A172 (cell line): ENCODE measurements at places on chromosomes 13 and 19. TPM values are rescaled to one million over a fixed set of nuclear protein-coding genes. Genes with fewer than 3 reads are reported as not detected.

PDX1 gene
- total RNA-seq = 0.22 TPM in 1 of 2 replicates, not detected in the other

LIM2 gene
- not detected in 2 replicates for total RNA-seq

KCNK6 gene
- total RNA-seq = 0.17 and 0.57 TPM in 2 replicates

TGFBR3L gene
- 0.34 TPM in 1 of 2 replicates, not detected in the other for total RNA-seq

POLR1G gene
- total RNA-seq = 15.2 TPM in 2 replicates

ENOX1 gene
- 1.0 TPM in 1 of 2 replicates, not detected in the other for total RNA-seq

FAM216B gene
- not detected in 2 replicates for total RNA-seq

DNA sequence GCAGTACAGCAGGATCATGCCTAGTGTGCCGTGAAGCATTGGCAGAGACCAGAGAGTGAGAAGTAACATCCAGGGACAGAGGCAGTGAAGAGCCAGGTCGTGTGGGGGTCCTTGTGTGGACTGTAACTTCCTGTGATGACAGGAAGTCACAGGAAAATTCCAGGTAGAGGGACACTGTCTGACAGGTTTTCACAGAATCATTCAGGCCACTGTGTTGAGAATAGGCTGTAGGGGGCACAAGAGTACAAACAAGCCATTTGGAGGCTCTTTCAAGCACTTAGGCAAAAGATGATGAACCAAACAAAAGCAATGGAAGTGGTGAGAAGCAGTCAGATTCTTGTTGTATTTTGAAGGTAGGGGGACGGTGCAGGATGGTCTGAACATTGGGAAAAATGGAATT, 46.4 kb downstream of the N4BP2L1 start:
- DNase-seq = peak; percentile 2

DNA sequence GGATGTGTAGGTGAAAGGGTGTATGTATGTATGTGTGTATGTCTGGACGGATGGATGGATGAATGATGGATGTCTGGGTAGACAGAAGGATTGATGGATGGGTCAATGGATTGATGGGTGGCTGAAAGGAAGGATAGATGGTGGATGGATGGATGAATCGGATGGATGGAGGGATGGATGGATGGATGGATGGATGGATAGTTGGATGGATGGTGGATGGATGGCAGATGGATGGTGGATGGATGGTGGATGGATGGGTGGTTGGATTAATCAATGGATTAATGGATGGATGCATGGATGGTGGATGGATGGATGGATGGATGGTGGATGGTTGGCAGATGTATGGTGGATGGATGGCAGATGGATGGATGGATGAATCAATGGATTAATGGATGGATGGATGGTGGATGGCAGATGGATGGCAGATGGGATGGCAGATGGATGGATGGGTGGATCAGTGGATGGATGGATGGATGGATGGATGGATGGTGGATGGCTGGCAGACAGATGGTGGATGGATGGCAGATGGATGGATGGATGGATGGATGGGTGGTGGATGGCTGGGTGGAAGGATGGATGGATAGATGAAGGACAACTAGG, 16.5 kb upstream of the PPP5C start:
- DNase-seq = no peak

DNA sequence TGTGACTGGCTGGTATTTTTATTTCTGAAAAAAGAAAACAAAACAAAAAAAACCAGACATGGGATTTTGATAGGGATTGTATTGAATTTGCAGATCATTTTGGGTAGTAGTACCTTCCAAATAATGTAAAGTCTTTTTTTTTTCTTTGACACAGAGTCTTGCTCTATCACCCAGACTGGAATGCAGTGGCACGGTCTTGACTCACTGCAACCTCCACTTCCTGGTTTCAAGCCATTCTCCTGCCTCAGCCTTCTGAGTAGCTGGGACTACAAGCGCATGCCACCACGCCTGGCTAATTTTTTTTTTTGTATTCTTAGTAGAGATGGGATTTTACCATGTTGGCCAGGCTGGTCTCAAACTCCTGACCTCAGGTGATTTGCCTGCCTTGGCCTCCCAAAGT, 4.2 kb downstream of the ZNF101 start:
- no peak for DNase-seq

GRCh38 chr19:36577271-36577996, 4.3 kb upstream of the ZNF529 start:
- no peak for DNase-seq

DNA sequence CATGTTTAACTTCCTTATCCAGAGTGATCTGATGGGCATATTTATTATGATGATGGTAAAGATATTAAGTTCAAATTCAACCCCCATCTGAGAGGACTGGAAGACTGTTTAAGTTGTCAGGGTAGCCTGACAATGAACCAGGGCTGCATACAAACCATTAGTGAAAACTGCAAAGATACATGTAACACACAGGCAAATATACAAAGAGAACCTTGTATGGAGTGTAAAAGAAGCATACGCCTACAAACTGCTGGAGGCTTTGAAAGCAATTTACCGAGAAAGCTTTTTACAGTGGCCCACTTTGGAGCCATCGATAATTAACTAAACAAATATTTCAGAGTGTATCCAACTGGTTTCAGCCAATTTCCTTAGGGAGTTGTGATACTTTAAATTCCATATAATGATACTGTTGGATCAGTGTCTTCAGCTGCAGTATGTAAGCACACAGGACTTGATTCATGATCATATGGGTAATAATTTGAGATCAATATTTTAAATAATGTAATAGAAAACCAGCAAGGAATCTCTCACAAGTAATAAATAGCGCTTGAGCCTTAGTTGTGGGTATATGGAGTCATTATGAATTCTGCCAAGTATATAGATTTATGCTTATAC, 231.5 kb upstream of the SPRY2 start:
- DNase-seq = no peak

- no peak for DNase-seq
These were observed 101.6 kb downstream of the RGCC start for GRCh38 chr13:41558781-41559560.

DNA sequence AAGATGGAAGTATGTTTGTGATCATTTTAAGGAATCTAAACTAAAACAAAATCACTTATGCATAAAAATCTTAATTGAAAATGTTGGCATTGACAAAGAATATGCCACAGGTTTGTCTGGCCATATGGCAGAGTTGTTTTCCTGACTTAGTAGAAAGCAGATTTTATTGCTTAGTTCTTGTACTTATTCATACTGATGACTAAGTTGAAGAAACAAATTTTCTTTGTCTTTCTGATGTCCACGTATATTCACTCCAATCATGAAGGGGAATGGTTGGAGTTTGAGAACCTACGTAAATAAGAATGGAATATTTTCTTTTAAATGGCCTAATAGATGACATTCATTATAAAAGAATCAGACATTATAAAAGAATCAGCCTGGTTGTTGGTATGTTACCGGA, 8.0 kb upstream of the GPC6 start:
- DNase-seq = no peak

DNA sequence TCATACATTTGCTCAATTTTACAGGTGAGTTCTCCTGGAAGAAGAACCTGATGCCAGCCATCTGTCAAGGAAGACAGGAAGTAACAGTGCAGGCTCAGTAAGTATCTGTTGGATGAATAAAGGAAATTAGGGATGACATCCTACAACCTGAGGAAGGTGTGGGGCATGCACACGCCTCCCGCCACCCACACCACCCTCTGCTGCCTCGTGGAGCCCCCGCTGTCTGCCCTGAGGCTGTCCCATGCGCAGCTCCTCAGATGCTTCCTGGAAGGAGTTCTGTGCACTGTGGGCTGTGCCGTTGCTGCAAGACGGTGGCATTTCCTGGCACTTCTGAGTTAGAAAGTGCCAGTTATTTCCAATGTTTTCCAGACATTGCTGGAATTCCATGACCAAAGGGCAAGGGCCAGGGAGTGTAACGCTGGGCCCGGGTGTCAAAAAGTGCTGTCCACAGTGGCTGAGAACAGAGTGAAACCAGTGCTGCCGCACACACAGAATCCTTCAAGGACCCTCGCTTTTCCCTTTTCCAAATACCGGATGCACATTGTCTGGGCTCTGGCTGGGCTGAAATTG, 4.2 kb upstream of the TEX29 start:
- no peak for DNase-seq

DNA sequence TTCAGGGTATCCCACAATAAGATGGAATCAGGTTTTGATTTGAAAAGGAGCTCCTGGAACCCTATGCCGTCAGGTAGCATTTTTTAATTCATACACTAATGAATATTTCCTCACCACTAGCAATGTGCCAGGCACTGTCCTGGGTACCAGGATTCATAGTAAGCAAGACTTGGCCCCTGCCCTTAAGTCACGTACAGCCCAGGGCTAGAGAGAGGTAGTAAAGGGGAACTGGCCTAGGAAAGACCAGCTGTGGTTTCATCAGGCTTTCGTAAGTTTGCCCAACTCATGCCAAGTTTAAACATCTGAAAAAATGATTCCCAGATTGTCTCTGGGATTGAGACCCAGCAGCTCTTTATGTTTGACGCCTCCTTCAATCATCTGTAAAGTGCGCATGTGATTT, 45.9 kb upstream of the AMER2 start:
- DNase-seq = no peak
